T-helper 17 cell (primary cell): ENCODE measurements at places on chromosomes 5 and 9.
A peak's percentile ranks its signal among the peaks of the same experiment; 100 is the strongest.

DNA sequence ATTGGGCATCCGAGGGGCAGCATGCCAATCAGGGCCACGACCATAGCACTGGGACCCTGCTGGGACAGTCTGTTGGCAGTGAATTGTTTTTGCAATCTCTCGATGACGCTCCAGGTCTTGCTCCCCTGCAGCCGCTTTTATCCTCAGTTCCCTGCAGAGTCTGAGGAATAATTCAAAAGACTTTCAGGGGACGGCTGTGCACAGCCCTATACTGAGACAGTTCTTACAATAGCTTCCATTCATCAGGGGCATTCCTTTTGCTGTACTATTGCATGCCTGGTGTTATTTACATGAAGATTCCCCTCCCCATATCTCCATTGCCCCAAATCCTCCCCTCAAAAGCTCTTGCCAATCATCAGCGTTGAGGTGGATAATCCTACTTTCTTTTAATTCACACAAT lies 163.3 kb upstream of the WWC1 start:
- H3K36me3 ChIP-seq: no peaks in the 10 kb centered on the region
- no peak overlapping the region for H3K4me3 ChIP-seq
- H3K27ac ChIP-seq: no peak overlapping the region
- no peaks in the 10 kb centered on the region for H3K4me1 ChIP-seq
- no peak for DNase-seq

GRCh38 chr9:97845130-97845529 lies 7.9 kb upstream of the FOXE1 start:
- no peak for DNase-seq
- H3K4me3 ChIP-seq: no peak overlapping the region
- no peak overlapping the region for H3K27ac ChIP-seq

- peaks cover 6% of the 10 kb centered on the region for H3K4me1 ChIP-seq
- DNase-seq: no peak
- H3K27ac ChIP-seq: no peak overlapping the region
- H3K36me3 ChIP-seq: peaks cover 2% of the 10 kb centered on the region
- no peaks in the 10 kb centered on the region for H3K27me3 ChIP-seq
Observed at GRCh38 chr5:147688656-147689356, 93.7 kb downstream of the JAKMIP2 start.

DNA sequence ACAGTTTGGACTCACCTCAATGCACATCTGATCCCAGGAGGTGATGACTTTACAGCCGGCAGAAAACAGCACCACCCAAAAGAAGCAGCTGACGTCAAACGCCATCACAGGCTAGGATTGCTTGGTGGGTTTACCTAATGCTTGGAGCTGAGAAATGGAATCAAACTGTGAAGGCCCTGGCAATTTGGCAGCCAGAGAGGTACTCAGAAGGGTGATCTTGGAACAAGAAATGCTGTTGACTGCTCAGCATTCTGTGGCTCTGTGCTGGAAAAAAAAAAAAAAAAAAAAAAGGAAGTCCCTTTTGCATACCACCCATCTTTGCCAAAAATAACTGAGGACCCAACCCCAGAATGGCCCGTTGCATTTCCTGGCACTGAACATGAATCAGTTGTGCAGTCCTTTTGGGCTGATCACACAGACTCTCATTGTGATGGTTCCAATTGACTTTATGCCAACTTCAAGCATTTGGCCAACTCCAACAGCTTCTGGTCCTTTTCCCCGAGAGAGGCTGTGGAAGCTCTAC lies at the start of gene CD180:
Gene CD180 (minus strand): TSS at position 263 of the 523 bp plus-strand sequence. CDS start 158 bp downstream, at position 105.
- DNase-seq: no peak
- H3K36me3 ChIP-seq: peaks cover 3% of the 10 kb centered on the region
- peak within 1 kb of the TSS; percentile 52 for H3K4me3 ChIP-seq
- peak within 1 kb of the TSS; percentile 27 for H3K27ac ChIP-seq
- peaks cover 14% of the 10 kb centered on the region for H3K4me1 ChIP-seq

DNA sequence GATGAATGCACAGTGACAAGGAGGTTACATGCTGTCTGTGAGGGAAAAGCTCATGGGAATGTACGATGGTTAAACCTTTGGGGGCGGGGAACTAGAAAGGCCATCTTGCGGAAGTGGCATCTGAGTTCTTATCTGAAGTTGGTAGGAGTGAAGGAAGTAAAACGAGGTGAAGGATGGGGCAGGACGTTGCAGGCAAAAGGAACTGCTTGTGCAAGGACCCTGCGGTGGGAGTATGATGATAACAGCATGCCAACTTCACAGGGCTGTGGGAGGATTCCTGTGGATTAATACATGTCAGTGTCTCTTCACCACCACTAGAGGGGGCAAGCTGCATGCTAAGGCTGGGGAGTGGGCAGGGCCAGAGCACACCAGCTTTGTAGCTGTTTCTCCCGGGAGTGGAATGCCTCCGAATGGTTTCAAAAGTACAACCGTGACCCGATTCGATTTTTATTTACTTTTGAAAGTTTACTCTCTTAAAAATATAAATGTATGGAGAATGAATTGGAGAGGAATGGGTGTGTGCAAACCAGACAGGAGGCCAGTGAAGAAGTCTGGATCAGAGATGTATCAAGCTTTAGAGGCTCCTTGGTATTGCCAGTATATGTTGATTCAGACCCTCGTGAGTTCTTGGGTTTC lies 62.5 kb downstream of the CYFIP2 start:
- H3K4me1 ChIP-seq: peaks cover 25% of the 10 kb centered on the region
- peak overlapping the region; percentile 94 for H3K27ac ChIP-seq
- peaks cover 16% of the 10 kb centered on the region for H3K36me3 ChIP-seq
- H3K27me3 ChIP-seq: no peaks in the 10 kb centered on the region

- peaks cover 9% of the 10 kb centered on the region for H3K36me3 ChIP-seq
- H3K4me3 ChIP-seq: peak overlapping the region; percentile 87
- no peak overlapping the region for H3K27ac ChIP-seq
Observed at GRCh38 chr5:141877356-141878185, 639 bp downstream of the PCDH1 start.

DNA sequence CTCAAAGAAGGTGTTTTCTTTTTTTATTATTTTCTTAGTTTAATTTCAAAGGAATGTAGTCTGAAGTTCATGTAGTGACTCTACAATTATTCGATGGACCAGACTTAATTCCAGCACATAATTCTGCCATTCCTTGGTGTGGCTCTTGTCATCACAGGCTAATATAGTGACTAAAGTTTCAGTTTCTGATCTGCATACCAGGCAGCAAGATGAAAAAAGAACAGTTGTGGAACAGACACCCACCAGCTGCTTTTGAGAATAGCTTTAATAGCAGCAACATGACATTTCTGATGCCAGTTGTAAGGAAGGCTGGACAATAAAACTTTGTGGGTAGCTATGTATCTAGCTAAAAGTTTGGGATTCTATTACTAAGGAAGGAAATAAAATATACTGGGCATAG lies 676.3 kb upstream of the GRAMD2B start:
- H3K27me3 ChIP-seq: no peaks in the 10 kb centered on the region
- no peak overlapping the region for H3K27ac ChIP-seq
- no peak for DNase-seq
- H3K4me3 ChIP-seq: no peak overlapping the region

- H3K27ac ChIP-seq: peak overlapping the region; percentile 61
- peaks cover 8% of the 10 kb centered on the region for H3K36me3 ChIP-seq
- H3K4me1 ChIP-seq: peaks cover 18% of the 10 kb centered on the region
- H3K4me3 ChIP-seq: peak overlapping the region; percentile 41
- DNase-seq: peak; percentile 40
- H3K27me3 ChIP-seq: no peaks in the 10 kb centered on the region
Observed at GRCh38 chr5:71601222-71602026, 14.3 kb downstream of the MCCC2 start.

- no peak overlapping the region for H3K27ac ChIP-seq
- no peak for DNase-seq
- no peaks in the 10 kb centered on the region for H3K4me1 ChIP-seq
- no peaks in the 10 kb centered on the region for H3K36me3 ChIP-seq
- no peak overlapping the region for H3K4me3 ChIP-seq
Observed at GRCh38 chr5:73290242-73290641, 117.2 kb downstream of the TMEM174 start.

- H3K27me3 ChIP-seq: no peaks in the 10 kb centered on the region
- H3K27ac ChIP-seq: no peak overlapping the region
- H3K36me3 ChIP-seq: no peaks in the 10 kb centered on the region
- no peak overlapping the region for H3K4me3 ChIP-seq
- DNase-seq: no peak
Observed at GRCh38 chr5:165425594-165425993, 1920.2 kb downstream of the MAT2B start.

- DNase-seq: no peak
- H3K36me3 ChIP-seq: no peaks in the 10 kb centered on the region
- H3K4me1 ChIP-seq: no peaks in the 10 kb centered on the region
- no peak overlapping the region for H3K27ac ChIP-seq
Observed at GRCh38 chr9:27712806-27713205, 139.5 kb upstream of the C9orf72 start.

GRCh38 chr9:70590315-70590677 lies 175.8 kb upstream of the KLF9 start:
- H3K27ac ChIP-seq: no peak overlapping the region
- DNase-seq: no peak
- no peaks in the 10 kb centered on the region for H3K36me3 ChIP-seq
- H3K27me3 ChIP-seq: peaks cover 6% of the 10 kb centered on the region
- H3K4me3 ChIP-seq: no peak overlapping the region

GRCh38 chr9:87433853-87434252 lies 63.8 kb upstream of the DAPK1 start:
- H3K4me3 ChIP-seq: no peak overlapping the region
- H3K27me3 ChIP-seq: peaks cover 11% of the 10 kb centered on the region
- no peak for DNase-seq

DNA sequence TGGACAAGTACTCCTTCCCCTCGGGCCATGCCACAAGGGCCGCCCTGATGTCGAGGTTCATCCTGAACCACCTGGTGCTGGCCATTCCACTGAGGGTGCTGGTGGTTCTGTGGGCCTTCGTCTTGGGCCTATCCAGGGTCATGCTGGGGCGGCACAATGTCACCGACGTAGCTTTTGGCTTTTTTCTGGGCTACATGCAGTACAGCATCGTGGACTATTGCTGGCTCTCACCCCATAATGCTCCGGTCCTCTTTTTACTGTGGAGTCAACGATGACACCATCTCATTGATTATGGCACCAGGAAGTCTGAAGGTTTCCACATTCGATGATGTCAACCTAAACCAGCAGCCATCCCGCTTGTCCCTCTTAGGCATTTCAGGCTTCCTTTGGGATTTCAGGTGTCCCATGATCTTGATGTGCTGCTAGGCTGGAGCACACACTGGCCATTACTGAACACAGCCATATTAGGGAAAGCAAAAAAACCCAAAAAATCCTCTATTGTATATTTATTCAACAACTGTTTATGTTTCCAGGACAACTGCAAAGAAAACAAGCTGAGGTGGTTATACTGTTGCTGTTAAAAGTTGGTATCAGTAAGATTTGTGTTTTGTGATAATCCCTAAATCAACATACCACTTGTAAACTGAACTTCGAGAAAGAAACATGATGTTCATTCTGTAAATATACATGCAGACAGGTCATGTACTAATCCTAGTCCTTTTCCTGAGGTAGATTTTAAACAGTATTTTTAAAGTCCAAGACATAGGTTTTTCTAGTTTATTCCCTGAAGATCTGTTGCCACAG lies 1.1 kb downstream of the PLPP6 start:
- H3K36me3 ChIP-seq: no peaks in the 10 kb centered on the region
- H3K27ac ChIP-seq: peak overlapping the region; percentile 98
- DNase-seq: no peak
- H3K27me3 ChIP-seq: no peaks in the 10 kb centered on the region

DNA sequence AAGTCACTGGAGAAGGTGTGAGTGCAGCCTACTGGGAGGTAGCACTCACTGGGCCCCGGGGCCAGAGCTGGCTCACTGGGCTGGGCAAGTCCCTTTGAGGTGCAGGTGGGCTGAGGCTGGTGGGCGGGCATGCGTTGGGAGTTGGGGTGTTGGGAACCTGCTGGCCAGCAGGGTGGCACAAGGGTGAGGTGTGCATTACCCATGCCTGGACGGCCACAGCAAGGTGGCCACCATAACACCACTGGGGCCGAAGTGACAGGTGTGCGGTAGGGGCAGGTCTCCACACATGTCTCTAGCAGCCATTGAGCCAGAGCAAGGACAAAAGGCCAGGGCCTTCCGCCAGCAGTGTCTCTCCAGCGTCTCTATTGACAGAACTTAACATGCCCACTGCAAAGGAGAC lies 22.6 kb downstream of the PRRT1B start:
- H3K27ac ChIP-seq: no peak overlapping the region
- H3K4me1 ChIP-seq: peaks cover 8% of the 10 kb centered on the region

- H3K4me1 ChIP-seq: no peaks in the 10 kb centered on the region
- H3K36me3 ChIP-seq: peaks cover 2% of the 10 kb centered on the region
- peaks cover 48% of the 10 kb centered on the region for H3K27me3 ChIP-seq
- H3K4me3 ChIP-seq: no peak overlapping the region
- DNase-seq: no peak
Observed at GRCh38 chr9:130299785-130300615, 34.4 kb downstream of the HMCN2 start.

- no peak overlapping the region for H3K4me3 ChIP-seq
- H3K4me1 ChIP-seq: peaks cover 3% of the 10 kb centered on the region
- peaks cover 2% of the 10 kb centered on the region for H3K36me3 ChIP-seq
- H3K27me3 ChIP-seq: peaks cover 10% of the 10 kb centered on the region
- no peak for DNase-seq
Observed at GRCh38 chr9:1960342-1961042, 54.7 kb upstream of the SMARCA2 start.

DNA sequence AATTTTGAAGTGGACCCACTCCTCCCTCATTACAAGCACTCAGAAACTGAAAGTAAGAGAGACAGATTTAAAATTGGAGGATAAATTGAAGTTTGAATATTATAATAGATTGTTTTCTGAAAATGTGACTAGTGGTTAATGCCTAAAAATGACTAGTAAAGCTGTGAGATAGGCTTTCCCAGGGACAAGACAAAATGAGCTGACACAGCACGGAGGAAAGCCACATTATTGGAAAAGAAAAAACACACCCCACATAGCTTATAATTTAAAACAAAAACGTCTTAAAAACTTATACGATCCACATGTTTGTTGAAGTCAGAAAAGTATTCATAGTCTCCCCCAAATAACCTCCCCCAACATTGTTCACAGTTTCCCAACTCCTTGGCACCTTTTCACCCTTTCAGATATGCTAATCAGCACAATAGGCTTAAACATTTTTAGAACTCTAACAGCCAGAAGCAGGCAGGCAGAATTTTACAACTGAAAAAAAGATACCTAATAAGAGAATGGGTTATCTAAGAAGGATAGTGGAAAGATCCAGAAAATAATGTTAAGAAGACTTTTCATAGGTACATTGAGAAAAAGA lies 6.1 kb downstream of the C7 start:
- no peak for DNase-seq
- peaks cover 41% of the 10 kb centered on the region for H3K27me3 ChIP-seq
- H3K27ac ChIP-seq: no peak overlapping the region
- H3K4me3 ChIP-seq: no peak overlapping the region

DNA sequence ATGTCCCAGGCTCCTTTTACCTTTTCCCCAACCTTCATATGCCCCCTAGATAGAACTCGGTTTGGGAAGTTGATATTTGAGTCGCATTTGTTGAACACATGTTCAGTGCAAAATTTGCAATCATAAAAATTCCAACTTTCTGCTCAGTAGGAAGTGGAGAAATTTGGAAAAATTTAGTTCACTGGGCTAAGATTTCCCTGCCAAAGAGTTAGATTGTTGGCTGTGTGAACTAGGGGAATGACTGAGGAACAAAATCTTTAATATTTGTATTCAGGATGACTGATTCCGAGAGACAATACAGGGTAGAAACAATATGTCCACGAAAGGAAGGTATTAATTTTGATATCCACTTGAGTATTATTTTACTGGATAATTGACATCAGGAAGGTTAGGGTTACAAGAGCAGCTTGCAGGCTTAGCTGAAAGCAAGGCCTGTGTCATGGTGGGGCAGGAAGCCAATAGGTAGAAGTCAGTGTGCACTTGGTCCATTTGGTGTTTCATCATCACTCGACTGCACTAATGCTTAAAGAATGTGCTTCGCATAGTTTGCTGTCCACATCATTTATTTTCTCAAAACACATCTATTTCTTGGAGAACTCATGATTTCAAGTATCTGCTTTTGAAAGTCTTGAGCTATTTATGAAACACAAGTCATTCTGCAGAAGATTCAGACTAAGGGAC lies 59.4 kb upstream of the GNA14 start:
- H3K27ac ChIP-seq: no peak overlapping the region
- H3K27me3 ChIP-seq: no peaks in the 10 kb centered on the region
- no peaks in the 10 kb centered on the region for H3K36me3 ChIP-seq
- DNase-seq: no peak
